Lung (tissue), 17 donors: ENCODE measurements at places on chromosomes 1 and 21. TPM values are rescaled to one million over a fixed set of nuclear protein-coding genes. Genes with fewer than 3 reads are reported as not detected.

DNA sequence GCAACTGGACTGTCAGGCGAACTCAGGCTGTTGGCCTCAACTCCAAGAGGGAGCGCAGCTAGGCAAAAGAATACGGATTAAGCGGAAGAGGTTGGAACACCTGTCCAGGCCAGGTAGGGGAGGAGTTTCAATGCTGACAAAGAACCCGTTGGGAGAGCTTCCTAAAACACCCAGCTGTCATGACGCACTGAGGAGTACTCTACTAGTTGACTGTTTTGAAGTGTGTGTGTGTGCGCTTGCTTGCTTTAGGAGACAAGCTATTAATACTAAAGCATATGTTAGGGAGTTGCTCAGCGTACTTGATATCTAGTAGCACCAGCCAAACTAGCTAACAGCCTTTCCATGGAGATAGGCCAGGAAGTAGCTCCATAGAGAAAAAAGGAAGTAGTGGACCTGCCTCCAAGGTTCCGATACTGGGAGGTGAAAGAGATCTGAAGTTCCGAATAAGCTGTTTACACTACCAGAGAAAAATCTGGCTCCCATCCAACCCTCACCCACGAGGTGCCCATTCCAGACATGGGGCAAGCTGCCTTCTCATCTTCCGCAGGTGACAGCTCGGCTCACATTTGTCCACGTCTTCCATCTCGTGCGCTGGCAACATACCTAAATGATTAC lies 974 bp upstream of the FNBP1L start:
- peak; percentile 34 for DNase-seq

- DNase-seq = no peak
These were observed 13.3 kb upstream of the THEMIS2 start for GRCh38 chr1:27858949-27859576.

DNA sequence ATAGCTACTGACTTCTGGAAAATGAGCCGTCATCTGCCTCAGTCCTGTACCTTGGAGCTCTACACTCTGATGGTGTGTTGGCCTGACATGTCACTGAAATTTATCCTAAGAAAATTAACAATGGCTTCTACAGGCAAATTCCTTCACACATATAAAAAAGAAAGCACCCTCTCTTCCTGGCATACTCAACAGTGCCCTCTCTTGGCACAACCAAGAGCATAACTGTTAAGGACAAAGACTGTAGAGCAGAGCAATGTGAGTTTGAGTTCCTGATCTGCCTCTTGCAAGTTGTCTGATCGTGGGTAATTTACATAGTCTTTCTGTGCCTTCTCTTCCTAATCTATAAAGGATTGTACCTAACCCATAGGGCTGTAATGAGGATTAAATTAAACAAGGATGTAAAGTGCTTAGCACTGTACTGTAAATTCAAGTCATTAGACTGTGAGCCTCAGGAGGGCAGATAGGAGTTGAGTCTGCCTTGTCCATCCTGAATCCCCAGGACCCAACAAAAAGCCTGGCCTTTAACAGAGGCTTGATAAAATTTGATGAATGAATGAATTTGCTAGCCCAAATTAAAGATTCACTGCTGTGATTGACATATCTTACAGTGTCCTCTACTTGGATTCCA lies 83.5 kb downstream of the SYF2 start:
- no peak for DNase-seq

GRCh38 chr1:63466759-63467158 lies 56.3 kb downstream of the ITGB3BP start:
- no peak for DNase-seq

GRCh38 chr1:114229368-114229767 lies 75.7 kb upstream of the SYT6 start:
- DNase-seq = no peak

- no peak for DNase-seq
These were observed 474.5 kb upstream of the BEND5 start for GRCh38 chr1:49251019-49251784.

GRCh38 chr1:37035796-37036666 lies 1.7 kb upstream of the GRIK3 start:
- no peak for DNase-seq

DNA sequence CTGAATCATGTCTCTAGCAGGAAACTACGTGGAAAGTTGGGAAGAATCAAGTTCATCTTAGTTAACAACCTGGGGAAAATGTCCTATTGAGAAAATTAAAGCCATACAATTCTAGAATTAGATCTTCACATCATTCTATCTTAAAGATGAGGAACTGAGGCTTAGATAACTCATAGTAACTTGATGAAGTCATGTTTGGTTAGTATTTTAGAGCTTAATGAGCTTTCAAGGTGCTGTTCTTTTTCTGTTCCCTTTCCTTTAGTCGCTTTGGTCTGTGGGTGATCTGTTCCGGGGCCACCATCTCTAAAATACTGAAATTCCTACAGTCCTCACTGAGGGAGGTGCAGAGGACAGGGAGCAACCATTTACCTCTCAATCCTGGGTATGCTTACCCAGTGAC lies 4.3 kb upstream of the GLUL start:
- no peak for DNase-seq

DNA sequence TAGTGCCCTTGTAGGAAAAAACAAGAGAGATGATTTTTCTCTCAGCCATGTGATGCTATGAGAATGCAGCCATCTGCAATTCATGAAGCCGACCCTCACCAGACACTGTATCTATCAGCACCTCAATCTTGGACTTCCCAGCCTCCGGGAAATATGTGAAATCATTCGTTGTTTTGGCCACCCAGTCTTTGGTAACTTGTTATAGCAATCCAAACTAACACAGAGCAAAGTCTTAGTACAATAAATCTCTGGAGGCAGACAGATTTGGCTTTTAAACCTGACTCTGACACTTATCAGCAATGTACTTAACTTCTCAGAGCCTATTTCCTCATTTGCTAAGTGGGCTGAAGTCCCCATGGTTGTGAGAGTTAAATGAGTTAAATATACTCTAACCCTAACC lies 5.1 kb upstream of the MED18 start:
- no peak for DNase-seq

- DNase-seq = no peak
These were observed 16.6 kb downstream of the ANGPTL3 start for GRCh38 chr1:62613890-62614289.

Gene DNM3
- total RNA-seq = 16.3 TPM

Gene CDA
- total RNA-seq = 3.4 TPM

Gene SEC16B
- total RNA-seq = 1.5 TPM

Gene KRTAP21-2
- not detected for total RNA-seq
